ENCODE measurements at places on chromosomes 12 and 14.

- no peak for DNase-seq
Measured at GRCh38 chr12:75489613-75490210, 9.2 kb downstream of the GLIPR1 start.

- no peak for DNase-seq
Measured at GRCh38 chr12:562634-563033, 100.6 kb downstream of the NINJ2 start.

- DNase-seq: no peak
Measured at GRCh38 chr12:6335451-6336078, 6.3 kb downstream of the TNFRSF1A start.

- DNase-seq: no peak
Measured at GRCh38 chr14:74599321-74599761, 12.7 kb downstream of the LTBP2 start.

DNA sequence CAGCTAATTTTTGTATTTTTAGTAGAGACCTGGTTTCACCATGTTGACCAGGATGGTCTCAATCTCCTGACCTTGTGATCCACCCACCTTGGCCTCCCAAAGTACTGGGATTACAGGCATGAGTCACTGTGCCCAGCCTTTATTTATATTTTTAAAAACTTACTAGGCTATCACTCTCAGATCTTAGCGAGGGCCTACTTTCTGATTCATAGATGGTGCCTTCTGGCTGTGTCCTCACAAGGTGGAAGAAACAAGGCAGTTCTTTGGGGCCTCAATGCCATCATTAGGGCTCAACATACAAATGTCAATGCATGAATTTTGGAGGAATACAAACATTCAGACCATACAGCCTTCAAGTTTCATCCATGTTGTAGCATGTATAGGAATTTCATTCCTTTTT lies 2.4 kb upstream of the DGLUCY start:
- DNase-seq: no peak

DNA sequence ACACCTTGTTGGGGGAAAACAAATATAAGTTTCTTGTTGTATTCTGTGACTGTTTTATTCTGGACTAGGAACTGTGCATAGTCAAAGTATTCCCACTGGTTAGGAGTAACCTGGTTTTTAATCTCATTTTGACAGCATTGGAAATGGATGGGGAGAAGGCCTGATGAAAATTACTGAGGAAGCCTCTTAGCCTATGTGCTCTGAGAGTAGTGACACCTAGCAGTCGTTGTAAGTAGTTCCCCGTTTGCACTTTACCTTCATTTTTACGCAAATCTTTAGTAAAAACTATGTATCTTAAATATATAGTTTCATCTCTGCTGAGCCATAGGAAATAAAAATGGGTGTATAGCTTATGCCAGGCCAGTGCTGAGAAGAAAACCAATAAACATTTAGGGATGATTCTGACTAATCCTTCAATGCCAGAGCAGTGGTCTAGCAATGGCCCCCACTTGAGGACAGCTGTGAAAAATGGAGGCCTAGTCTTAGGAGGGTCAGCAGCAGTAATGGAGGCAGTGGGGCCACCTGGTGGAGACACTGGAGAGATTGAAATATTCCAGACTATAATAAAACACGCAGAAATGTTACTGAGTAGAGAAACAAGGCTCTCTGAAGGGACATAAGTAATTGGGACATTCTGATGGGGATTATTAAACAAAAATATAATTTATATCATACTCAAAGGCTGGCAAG lies 133.2 kb upstream of the NOVA1 start:
- DNase-seq: no peak

DNA sequence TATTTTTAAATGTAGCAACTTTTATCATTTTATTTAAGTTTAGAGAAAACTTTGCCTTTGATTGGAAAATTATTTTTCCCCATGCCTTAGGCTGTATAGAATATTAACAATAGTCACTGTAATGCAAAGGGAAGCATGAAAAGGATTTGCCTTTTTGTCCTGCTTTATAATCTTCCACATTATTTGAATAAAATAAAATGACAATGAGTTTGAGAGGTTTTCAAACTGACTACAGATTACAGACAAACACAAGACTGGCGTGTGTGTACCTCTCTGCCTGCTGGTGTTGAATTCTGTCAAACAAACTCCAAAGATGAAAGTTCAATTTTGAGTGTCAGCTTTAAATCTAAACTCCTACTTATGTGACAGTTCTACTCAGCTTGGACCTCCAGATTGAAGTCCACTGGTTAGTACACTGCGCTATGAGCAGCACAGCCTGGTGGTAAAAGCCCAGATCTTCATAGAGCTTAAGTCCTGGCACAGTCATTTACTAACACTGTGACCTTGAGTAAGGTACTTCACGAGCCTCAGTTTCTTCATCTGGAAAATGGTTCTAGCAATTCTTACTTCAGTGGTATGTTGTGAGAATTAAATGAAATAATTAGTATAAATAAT lies 98.3 kb upstream of the CPNE8 start:
- no peak for DNase-seq

Data from AG04449 (cell line).